AG09309 (cell line): ENCODE measurements at places on chromosomes 4 and X.

DNA sequence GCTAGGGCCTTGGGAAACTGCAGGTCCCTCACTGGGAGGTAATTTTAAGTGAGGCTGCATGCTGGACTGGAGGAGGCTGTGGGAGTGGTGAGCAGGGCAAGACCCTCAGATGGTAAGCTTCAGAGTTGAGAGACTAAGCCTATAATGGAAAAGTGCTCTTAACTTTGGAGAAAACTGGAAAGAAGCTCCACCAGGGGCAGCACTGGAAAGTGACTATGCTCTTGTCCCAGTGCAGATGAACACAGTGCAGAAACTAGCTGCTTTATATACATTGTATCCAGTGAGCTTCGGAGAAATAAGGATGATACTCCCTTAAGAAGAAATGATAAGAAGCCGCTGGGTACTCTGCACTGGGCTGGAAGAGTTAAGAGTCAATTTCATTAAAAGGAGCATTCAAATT lies 3.2 kb upstream of the MAGEB2 start:
- DNase-seq = no peak

DNA sequence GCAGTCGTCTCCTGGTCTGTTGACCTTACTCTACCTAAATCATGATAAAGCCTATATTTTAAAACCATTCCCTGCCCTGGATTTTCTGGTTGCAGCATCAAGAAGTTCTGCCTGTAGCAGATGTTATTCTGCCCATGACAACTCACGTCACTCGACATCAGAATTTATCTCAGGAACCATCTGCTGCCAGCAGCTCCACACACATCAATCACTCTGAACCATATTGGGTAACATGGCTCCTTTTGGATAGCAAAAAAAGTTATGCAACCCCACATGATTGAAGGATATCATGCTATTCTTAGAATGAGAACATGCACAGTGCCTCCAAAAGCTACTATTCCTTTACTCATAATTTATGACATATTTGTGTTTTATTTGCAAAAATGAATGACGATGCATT lies 341.4 kb downstream of the DHRSX start:
- DNase-seq = no peak

DNA sequence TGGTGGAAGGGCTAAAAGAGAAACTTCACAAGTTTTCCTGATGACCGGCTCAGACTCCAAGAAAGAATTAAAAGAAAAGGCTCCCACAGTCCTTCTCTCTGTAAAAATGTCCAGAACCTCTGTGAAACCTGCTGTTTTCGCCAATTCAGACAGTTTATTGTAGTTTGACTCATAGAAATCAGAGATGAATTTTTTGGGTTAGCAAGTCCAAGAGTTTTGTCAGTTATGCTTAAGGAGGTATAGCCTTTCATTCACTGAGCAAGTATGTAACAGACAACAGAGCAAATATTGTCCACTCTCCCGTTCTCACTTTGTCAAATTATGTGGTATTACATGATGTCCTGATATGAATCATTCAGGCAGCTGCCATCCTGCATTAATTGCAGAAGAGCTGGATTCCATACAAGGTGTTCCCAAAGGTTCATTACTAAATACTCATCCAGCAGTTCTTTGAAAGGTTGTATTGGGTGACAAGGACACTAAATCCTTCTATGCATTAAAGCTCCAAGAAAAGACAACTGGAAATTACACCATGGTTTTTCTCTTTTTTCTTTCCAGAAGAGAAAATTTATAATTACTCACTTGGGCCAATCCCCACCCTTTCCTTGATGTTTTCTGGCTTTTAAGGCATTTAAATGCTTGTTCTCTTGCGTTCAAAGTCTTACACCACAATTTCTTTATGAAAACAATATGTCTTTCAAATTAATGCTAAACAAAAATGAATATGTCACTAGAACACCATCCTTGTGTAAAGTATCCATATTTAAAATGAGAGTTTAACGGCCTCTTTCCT lies 30.0 kb upstream of the PLAC1 start:
- no peak for DNase-seq

DNA sequence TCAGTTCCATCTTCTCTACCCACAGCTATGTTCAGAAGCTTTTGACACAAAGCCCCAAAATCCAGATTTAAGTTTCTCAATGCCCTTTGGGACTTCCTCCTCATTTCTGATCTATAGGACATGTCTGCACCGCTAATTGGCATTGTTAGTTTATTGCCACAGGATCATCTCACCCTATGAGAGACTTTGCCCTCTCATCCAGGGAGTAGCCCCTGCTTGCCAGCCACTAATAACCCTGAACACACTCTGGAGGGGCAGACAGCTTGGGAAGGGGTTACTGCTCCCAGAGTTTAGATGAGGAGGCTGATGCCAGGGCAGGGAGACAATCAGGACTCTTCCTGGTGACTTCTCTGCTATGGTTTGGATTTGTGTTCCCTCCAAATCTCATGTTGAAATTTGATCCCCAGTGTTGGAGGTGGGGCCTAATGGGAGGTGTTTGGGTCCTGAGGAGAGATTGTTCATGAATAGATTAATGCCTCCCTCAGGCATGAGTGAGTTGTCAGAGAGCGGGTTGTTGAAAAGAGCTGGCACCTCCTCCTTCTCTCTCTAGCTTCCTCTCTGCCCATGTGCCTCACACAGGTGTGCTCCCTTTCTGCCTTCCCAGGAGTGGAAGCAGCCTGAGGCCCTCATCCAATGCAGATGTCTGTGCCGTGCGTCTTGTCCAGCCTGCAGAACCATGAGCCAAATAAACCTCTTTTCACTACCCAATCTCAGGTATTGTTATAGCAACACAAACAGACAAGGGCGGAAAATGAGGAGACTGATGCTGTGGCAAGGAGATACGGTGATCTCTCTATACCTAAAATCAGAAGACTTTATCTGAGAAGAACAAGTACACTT lies 3.6 kb upstream of the SCARB2 start:
- DNase-seq = no peak

- peak; percentile 2 for DNase-seq
Observed at GRCh38 chrX:51837921-51838320, 55.5 kb upstream of the MAGED1 start.

GRCh38 chr4:26806331-26806730 lies 54.3 kb upstream of the STIM2 start:
- DNase-seq = no peak

GRCh38 chr4:103099691-103100392 lies at the start of gene BDH2:
Gene BDH2 (minus strand): TSS chr4:103099834. CDS start chr4:103096254, 3,580 bp downstream.
- peak; percentile 93 for DNase-seq

DNA sequence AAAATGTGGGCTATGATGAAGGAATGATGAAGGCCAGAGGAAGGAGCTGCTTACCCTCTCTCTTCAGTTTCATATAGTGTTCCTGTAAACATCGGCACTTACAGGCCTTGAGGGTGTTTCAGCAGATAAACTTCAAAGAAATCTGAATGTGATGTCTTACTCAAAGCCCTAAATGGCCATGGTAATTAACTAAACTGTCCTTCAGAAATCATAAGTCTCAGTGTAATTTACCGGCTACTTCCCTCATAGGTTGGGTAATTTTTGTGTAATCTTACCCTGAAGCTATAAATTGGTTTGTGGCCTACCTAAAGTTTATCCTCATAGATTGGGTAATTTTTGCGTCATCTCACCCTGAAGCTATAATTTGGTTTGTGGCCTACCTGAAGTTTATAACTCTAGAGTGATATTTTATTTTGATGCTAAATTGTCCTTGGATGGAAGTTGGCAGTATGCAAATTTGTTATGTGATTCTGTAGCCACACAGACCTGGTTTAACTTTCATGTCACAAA lies 2700.3 kb downstream of the ARAP2 start:
- DNase-seq = no peak

GRCh38 chr4:106582103-106582502 lies 213.5 kb upstream of the GIMD1 start:
- no peak for DNase-seq

DNA sequence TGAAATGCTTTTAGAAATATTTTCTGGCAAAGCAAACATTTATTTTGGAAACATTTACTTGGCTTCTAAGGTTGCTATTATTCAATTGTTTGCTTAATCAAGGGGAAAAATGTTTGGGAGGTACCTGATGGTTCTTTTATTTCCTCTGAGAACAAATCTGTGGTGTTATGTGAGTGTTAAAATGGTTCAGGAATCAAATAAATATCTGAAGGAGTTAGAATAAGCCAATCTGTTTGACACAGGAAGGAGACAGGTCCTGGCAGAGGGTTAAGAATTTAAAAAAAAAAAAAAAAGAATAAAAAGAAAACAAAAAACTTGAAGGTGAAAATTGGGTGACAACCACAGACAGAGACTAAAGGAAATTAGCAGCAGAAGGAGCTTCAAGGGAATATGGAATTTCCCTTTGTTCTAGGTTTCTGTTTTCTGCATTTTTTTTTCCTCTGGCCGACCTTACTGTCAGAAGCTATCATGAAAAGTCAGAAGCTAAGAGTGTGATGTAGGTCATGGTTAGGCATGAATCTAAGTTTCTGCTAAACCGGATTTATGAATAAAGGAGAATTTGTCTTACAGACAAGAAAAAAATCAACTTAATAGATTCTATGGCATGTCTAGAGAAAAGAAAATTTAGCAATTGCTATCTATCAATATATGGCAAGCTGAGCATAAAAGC lies 78.6 kb upstream of the PNPLA4 start:
- DNase-seq = no peak

DNA sequence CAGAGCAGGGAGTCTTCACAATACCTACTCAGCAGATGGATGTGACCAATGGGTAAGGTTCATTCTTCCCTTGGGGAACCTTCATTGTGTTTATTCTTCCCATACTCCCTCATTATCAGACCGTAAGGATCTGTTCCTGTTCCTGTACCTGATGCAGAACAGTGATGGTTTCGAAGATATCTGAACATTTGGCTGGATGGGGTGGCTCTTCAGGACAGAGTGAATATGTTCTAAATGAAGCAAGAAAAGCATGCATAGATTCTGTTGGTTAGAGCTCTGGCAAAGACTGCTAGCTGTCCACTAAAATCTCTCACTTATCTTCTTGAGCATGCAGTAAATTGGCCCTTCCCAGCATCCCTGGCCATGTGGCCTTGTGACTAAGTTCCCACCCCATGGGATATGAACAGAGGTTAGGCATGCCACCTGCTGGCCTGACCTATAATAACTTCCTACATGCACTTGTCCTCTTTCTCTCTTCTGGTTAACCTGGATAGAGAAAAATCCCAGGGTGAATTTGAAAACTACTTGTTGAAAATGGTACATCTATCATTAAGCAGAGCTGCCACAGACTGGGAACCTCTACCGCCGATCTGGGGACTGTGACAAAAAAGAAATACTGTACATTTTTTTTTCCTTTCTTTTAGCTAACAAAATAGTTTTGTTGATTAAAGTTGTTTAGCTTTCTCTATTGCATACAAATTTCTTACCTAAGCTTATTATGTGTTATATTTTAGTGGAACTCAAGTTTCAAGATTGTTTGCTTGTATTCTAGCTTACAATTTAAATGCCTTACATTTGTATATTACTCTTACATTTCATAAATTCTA lies 60.0 kb upstream of the BANK1 start:
- peak; percentile 57 for DNase-seq

DNA sequence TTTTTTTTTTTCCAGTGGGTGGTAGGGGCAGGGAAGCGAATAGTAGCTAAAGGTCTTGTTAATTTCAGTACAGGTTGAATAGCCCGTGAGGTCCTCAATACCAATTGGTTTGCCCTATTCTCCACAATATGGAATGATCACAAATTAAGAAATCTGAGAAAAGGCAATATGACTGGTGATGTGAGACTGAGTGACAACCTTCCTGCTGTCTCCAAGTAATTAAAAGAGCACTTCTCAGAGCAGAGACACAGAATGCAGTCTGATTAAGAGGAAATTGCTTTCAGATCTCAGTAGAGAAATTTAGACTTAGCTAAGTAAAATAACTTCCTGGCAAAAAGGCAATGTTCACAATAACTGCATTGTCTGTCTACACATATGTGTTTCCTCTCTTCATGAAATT lies 23.0 kb downstream of the GPR174 start:
- no peak for DNase-seq

DNA sequence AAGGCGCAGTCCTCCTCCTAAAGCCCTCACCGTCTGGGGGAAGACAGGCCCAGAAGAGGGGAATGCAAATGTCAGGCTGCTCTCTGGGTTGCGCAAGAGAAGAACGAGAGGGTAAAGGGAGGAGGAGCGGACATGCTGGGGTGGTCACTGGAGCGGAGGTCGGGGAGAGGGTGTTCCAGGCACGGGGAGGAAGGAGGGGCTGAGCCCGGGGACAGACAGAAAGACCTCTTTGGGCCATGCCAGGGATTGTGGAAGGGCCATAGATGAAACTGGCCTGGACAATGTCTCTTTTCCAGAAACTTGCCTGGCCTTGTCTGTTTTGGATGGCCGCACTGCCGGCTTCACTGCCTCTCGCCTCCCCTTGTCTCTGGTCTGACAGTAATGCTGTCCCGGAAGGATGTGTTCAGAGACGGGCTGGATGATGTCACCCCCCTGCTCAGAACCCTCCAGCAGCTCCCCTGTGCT lies 121.0 kb downstream of the SORCS2 start:
- no peak for DNase-seq

GRCh38 chrX:1600406-1601050 lies 9.1 kb downstream of the AKAP17A start:
- DNase-seq = no peak
